ENCODE measurements at places on chromosomes 1 and 21.

DNA sequence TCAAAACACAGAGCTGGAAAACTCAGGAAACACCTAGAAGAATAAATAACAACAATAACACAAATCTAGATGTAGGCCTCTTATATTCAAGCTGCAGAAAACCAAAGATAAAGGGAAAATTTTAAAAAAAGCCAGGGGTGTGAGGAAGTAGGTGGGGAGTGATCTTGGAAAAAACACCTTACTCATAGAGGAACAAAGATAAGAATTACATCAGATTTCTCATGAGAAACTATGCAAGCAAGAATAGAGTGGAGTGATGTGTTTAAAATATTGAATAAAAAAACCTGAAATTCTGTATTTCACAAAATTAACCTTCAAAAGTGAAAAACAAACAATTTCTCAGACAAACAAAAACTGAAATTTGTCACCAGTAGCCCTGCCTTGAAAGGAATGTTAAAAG lies 265.5 kb upstream of the RGS18 start:
- DNase-seq = no peak

DNA sequence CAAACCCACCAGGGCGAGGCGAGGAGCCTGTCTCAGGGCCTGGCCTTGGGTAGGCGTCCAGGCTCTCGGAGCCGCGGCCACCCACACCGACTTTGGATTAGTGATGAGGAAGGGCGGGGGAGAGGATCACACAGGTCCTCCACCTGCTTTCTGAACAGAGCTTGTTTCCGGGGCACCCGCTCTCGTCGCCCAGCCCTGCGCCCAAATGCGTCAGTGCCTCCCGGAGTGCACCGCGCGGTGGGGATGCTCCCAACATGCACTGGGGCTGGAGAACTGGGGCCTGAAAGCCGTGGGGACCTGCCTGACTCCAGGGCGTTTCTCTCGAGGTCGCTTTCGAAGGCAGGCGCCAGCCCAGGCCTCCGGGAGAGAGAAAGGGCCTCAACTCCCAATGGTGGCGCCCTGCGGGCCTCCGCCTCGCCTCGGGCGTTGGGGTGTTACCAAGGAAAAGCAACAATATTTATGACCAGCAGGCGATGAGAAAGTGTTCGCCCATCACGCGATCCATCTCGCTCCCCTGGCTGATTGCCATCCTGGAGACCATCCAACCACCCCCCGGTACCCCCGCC lies 8.9 kb upstream of the LHX8 start:
- no peak for DNase-seq

DNA sequence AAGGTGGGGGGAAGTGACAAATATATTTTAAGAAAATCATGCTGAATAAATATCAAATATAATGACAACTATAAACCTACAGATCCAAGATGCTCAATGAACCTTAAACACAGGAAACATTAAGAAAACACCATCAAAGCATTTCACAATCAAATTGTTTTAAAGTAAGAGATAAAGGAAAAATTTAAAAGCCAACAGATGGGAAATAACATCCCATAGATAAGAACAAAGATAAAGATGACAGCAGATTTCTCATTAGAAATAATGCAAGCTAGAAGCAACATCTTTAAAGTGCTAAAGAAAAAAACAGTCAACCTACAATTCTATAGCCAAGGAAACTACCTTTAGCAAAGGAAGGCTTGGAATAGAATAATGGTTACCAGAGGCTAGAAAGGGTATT lies 17.8 kb downstream of the MCOLN3 start:
- no peak for DNase-seq

- no peak for DNase-seq
Measured at GRCh38 chr1:55781944-55782482, 566.8 kb upstream of the USP24 start.

- DNase-seq = peak; percentile 57
Measured at GRCh38 chr1:158506369-158506987, 34.5 kb downstream of the OR10R2 start.

GRCh38 chr1:21932127-21932526 lies 5.0 kb downstream of the HSPG2 start:
- DNase-seq = no peak

DNA sequence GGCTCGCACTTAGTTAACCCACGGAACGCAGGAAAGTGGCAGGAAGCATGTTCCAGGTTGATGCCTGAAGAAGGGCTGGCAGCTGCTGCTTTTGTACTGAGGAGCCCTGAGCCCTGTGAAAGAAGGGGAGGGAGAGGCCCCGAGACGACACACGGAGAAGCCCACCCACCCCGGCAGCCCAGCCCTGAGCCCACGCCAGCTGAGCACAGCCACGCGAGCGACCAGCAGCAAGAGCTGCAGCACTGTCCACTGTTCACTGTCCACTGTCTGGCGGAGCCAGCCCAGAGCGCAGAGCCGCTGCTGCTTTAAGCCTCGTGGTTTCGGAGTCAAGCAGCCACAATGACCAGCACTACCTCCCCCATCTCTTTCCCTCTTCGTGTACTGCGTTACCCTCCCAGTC lies 5.3 kb downstream of the LRRC47 start:
- DNase-seq = no peak

DNA sequence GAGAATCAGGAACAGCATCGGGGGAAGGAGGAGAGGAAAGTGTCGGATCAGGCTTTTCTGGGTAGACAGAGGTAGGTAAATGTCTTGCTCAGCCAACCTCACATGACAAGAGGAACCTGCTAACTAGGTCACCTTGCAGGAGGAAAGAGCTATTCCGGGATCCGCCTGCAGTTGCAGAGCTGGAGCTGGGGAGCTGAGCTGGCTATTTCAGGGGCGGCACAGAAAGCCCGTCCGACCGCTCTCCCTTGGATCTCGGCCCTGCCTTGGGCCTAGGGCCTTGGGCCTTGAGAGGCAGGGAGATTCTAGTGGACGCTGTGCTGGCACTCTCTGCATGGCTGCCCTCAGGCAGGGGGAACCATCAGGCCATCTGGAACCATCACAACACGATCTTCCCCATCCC lies 56.5 kb upstream of the CTPS1 start:
- DNase-seq = no peak

GRCh38 chr1:223230161-223230881 lies 87.3 kb upstream of the TLR5 start:
- no peak for DNase-seq

- no peak for DNase-seq
Measured at GRCh38 chr1:26015358-26015757, 6.2 kb upstream of the EXTL1 start.

DNA sequence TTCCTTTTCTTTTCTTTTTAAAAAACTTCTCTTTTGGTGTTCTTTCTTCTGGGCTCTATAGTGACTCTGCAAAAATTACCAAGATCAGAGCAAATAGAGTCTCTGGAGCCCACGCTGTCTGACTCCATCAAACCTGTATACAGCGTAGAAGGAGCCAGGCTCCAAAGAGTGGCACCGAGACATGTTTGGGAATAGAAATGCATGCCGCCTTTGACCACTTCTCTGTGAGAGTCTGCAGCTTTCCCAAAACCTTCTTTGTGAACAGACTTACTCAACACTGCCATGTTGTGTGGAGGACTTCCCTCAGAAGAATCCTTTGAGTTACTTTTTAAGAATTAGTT lies 55.3 kb downstream of the GORAB start:
- DNase-seq = no peak
